GM10248 (cell line): ENCODE measurements at places on chromosomes 12 and 14.

DNA sequence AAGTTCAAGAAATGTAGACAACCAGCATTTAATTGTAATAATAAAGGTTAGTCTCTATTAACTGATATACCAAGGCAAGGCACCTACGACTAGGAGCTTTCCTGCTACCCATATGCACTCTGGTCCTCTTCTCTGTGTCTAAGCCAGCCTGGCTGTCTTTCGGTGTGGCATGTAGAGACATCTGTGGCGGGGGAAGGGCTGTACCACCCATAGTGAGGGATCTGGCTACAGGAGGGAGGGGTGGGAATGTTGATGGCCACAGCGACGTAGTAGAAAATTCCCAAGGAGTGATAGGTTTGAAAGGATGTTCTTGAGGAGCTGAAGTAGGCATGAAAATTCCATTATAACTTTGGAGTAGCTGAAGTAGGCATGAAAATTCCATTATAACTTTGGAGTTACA lies 344.2 kb downstream of the ATP23 start:
- DNase-seq, result no peak

DNA sequence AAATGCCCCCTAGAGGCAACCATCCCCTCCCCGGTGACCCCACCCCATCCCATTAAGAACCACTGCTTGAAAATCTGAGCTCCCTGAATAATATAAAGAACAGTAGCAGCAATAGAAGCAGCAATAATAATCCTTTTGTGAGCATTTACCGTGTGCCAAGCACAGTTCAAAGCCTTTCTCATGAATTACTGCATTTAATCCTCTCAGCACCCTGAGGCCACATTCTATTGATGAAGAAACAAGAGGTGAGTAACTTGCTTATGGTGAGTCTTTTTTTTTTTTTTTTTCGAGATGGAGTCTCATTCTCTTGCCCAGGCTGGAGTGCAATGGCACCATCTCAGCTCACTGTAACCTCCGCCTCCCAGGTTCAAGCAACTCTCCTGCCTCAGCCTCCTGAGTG lies 65.0 kb downstream of the KCNK10 start:
- DNase-seq, result no peak

DNA sequence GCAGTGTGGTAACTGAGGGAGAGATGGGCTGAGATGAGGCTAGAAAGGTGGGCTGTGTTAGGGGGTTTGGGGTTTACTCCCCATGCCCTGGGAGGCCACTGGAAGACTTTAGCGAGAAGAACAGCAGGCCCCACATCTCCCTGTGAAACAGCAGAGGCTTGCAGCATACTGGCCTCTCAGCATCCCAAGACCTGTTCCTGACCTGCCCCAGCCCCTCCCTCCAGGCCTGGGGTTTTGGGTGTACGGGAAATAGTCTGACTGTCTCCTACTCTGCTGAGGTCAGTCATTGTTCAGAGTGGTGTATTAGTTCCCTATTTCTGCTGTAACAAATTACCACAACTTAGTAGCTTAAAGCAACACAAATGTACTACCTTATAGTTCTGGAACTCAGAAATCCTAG lies 103.5 kb upstream of the HIF1A start:
- DNase-seq, result no peak

DNA sequence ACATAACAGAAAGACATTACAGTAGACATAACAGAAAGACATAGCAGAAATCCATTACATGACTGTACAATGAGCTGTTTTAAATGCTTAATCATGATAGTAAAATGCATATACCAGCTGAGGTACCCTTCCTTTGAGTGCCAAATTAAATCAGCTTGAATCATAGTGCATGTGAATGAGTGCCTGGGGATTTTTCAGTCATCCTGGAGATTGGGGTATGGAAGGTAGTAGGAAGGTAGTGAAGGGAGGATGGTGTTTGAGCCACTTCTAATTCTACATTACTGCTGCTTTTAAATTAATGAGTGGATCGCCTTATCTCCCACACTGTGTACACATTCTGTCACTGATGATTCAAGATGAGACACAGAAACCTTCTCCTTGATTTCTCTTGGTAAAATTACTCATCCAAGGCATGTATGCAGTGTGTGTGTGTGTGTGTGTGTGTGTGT lies 534.2 kb downstream of the LRFN5 start:
- DNase-seq, result no peak

- no peak for DNase-seq
These were observed 33.2 kb upstream of the KCNH3 start for GRCh38 chr12:49505672-49506071.

- no peak for DNase-seq
These were observed 431.6 kb downstream of the RAD51B start for GRCh38 chr14:68250927-68251768.

GRCh38 chr12:20213723-20214625 lies 154.4 kb upstream of the PDE3A start:
- DNase-seq, result no peak

DNA sequence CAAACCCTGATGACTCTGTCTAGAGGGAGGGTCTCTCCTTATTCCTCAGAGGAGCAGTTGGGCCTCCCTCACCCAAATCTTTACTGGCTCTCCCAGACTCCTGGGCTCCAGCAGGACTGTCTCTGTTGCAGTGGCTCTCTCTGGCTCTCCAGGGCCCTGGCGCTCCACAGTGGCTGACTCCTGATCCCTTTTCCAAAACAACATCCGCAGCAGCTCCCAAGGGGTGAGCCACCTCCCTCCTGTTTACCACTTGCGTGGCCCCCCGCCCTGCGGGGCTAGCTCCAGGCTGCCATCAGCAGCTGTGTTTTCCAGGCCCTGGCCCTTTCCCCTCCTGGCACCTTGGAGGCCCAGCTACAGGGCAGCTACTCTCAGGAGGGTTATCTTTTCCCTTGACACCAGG lies 123.5 kb downstream of the CALM1 start:
- no peak for DNase-seq

- no peak for DNase-seq
These were observed 7.4 kb upstream of the TUBA1B start for GRCh38 chr12:49138587-49138986.

DNA sequence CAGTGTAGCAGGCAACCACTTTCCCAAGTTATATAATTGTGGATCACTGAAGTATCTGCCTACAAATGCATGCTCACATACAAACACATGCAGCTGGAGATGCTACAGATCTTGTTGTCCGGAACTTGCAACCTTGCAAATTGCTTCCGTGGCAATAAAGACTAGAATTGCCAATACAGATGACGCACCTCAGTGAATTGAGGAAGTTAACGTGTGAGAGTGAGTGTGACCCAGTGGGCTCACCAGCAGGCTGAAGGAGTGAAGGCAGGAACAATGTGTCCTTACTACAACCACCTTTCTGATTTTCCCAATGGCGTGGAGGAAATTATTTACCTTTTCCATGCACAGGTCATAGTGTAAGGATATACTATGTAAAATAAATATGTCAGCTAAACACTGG lies 89.4 kb upstream of the GRIP1 start:
- DNase-seq, result no peak

DNA sequence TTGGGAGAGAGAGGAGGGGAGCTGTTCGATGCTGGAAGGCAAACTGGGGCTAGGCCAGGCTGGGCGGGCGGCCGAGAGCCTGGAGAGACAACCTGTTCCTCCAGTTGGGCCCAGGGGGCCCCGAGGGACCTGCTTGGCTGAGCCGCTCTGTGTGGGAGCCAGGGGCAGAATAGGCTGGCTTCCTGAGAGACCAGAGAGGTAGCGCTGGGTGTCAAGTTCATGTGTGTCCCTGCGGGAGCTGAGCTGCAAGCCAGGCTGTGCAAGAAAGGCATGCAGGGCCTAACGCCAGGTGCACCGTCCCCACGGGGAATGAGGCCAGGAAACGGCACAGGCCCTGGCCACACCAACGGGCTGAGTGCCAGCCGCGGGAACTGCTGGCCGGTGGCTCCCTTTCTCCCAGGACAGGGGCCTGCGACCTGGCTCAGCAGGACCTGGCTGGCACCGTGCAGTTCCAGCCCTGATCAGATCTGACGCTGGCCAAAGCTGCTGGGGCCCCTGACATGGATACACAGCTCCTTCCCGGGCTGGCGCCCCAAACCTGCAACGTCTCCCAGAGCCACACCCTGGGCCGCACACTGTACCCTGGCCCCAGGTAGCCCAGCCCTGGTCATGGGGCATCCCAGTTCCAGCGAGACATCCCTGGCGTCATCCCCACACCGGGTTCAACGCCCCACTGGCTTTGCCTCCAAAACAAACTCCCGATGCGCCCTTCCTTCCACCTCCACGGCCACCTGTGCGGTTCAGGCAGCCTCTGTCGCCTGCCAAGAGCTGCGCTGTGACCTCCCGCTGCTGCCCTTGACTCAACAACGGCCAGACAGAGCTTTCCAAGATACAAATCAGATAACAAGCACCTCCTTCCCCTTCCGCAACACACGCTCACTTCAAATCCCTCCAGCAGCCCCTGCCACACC lies 65.0 kb downstream of the RFLNA start:
- no peak for DNase-seq

DNA sequence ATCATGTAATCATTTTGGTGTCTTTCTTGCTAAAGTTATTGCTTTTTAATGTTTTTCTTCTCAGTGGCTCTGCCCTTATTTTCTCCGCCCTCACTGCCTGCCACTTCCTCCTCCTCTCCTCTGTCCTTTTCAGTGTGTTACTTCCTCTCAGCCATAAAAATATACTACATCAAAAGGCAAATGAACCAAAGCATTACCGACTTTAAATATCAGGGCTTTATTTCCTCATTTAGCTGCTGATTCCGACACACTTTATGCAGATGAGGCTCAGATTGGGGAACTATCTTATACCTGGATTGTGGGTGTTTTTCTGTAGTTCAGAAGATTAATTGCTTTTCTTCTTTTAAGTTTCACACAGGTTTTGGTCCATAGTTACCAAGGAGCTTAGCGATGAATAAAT lies 118.1 kb downstream of the CMAS start:
- DNase-seq, result no peak

- no peak for DNase-seq
These were observed 21.8 kb downstream of the SENP1 start for GRCh38 chr12:48084066-48084465.

DNA sequence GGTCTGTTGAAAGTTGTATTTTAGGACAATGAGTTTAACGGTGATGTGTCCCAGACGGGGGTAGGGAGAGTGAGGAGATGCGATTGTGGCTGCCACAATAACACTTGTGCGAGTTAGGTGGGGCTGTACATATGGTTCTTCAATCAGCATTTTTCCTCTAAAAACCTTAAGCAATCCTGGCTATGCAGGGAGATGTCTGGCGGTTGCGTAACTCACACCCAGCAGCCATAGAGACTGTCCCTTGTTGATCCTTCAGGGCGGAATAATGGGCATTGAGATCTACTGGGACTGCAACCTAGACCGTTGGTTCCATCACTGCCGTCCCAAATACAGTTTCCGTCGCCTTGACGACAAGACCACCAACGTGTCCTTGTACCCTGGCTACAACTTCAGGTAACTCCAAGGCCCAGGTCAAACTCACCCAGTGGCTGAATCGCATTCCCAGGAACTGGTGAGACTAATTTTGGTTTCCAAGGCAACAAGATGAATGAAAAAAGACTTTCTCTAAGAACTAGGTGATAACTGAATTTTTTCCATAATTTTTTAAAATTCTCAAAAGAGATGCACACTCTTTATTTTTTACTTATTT lies 34.6 kb downstream of the P2RX7 start:
- no peak for DNase-seq

DNA sequence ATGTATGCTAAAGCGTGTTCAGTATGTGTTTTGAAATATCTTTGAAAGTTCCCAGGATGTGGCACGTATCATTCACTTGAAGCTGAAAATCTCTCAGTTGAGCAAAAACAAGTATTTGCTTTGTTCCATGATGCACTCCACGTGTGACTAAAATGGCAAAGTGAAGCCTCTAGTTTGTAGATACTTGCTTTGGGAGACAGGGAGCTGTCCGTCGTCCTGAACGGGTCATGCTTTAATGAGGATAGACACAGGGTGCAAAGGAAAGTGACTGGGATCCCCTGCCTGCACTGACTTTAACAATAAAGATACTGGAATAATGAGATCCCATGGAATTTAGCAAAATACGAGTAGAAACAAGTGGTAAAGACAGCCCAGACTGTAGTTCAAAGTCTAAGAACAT lies 991.4 kb downstream of the NRXN3 start:
- no peak for DNase-seq

GRCh38 chr12:10759657-10760056 lies 36.5 kb upstream of the YBX3 start:
- no peak for DNase-seq

DNA sequence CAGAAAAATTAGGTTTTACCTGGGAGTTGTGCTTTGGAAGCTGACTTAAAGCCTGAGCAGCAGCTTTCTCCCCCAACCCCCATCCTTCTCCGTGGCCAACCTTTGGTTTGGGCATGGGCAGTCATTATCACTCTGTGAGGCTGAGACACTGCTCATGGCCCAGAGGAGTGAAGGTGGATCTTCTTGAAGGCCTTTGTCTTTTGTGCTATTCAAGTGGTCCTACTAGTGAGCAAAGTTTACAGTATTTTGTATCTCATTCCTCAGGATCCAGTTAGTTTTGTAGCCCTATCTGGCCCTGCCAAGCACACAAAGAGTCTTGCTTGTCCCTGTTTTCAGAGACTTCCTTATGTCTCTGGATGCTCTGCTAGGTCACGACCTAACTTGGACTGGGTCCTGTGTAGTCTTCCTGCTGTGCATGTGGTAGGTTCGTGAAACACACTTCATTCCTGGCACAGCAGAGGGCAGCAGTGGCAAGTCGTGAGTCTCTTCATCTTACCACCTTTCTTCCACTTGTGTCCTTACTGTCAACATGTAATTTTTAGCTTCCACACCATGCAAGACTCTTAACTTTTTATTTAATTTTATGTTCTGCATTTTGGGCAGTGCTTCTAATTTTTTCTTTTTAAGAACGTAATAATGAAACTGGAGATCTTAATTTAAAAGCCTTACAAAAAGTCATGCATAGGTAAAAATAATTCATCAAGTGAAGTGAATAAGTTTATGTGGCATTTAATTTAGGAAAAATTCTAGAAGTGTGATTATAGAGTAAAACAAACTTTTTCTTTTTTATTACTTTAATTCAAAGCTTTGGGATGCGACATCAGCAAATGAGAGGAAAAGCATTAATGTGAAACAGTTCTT lies 53.7 kb downstream of the APAF1 start:
- DNase-seq, result peak; percentile 53

DNA sequence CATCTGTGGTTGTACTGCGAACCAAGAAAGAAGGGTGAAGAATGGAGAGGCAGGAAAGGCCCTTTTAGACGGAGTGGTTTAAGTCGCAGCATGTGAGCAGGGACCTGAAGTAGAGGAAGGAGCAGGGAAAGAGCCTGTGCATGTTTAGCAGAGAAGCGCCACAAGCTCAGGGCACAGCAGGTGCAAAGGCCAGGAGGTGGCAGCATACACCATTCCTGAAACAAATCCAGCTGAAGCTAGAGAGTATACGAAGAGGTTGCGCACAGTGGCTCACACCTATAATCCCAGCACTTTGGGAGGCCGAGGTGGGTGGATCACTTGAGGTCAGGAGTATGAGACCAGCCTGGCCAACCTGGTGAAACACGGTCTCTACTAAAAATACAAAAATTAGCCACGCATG lies 49.9 kb downstream of the HELB start:
- no peak for DNase-seq

DNA sequence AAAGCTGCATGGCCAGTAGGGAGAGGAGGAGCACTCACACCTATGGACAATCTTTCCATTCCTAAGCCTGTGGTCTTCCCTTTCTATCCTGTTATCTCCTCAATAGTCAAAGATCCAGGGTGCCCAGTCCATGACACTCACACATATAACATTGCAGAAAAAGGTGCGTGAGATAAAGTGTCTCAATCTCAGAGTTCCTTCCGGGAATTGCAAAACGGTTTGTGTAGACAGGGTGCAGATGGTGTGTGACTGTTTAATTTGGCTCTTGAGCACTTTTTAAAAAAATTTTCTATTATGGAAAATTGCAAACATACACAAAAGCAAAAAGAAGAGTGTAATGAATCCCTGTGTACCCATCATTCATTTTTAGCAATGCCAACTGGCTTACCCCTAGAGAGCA lies 1493.6 kb downstream of the AACS start:
- no peak for DNase-seq
